Caco-2 (cell line): ENCODE measurements at places on chromosomes 6 and 20. TPM values are rescaled to one million over a fixed set of nuclear protein-coding genes. Genes with fewer than 3 reads are reported as not detected.

DNA sequence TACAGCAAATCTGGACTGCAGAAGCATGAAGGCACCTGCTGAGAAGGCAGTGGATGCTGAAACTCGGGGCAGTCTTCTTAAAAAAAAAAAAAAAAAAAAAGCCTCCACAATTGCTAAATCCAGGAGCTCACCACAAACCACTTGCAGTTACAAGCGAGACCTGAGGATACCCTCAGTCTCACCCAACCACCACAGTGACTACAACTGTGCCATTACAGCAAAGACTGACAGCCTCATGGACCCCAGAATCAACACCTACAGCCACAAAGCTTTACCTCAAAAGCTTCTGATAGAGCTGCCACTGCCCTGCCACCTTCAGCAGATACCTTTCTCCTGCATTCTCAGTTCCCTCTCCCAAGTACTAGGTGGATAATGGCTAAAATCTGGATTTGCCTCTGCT is 9.0 kb downstream of the COL21A1 start:
- DNase-seq: no peak

- DNase-seq: no peak
Measured at GRCh38 chr20:21499641-21500040, 14.2 kb downstream of the NKX2-2 start.

GRCh38 chr6:93433592-93433991 is 14.2 kb upstream of the EPHA7 start:
- DNase-seq: no peak

DNA sequence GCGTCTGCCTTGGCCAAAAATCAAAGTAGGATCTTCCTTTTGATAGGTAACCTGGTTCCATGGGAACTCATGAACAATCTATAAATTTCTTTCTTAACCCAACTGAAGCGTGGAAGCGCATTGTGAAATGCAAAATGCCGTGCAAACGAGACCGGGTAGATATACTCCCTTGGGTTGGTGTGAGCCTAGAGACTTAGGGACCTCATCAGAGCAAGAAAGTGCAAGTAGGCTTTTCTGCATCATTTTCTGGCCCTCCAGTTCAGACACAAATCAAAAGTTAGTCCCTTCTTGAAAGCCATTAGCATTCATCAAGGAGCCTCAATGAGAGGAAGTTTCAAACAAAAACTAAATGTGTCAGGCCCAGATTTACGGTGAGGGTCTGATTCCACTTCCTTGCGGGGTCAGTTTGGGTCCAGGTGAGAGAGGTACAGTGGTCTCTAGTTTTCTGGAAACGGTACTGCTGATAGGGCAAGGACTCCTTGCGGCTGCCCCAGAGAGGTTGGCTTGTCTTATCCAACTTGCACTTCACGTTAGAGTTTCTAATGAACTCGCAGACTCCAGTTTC is 5.3 kb upstream of the ZNF184 start:
- no peak for DNase-seq

- no peak for DNase-seq
Measured at GRCh38 chr6:20205722-20206161, 6.5 kb downstream of the MBOAT1 start.

The CST5 gene
- total RNA-seq: not detected in 2 replicates

DNA sequence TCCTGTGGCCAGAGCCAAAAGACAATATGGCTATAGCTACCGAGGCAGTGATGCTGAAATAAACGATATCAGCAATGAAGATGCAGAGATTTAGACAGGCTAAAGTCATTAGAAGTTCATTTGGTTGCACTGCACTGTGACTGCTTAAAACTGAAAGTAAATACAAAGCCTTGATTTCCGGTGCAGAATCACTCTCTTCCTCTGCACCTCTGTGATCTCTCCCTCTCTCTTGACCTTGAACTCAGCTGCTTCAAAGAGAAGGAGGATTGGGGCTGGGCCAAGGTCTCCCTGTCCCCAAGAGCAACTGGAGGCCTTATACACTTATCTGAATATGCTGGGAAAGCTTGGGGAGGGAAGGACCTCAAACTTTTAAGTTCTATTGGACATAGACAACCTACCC is 34.6 kb upstream of the SPACA1 start:
- DNase-seq: no peak
